ENCODE measurements at places on chromosomes 11 and 22.

DNA sequence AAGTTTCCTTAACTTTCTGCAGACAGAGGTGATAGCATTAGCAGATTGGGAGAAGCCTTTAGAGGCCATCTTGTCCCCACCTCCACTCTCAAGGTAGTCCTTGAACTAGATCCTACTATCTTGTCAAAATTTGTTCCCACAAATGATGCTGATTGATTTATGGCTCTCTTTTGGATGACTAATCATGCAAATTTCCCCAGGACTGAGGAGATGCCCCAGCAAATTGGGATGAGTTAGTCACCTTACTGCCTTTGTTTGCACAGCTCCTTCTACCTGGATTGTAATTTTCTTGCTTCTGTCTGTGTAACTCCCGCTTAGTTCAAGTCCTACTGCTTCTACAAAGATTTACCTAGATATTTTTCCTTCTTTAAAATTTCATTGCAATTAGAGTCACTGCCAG is 391.4 kb upstream of the CADM1 start:
- DNase-seq = no peak

DNA sequence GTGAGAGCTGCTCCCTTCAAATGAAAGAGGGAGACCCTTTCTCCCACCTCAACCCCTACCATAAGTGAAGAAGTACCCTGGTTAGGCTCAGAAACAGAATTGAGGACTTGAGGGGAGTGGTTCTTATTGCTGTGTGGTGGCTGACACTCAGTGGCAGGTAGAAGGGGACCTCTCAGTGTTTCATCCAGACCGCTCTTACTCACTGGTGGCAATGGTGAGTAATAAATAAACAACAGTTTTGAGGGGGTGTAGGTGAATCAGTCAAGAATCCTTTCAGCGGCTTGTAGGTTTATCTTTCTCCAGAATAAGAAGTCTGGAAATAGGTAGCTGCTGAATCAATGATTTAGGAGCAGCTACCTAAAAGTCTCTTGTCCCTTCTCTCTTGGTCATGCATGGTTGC is 403.4 kb upstream of the B3GAT1 start:
- DNase-seq = no peak

- peak; percentile 78 for DNase-seq
Measured at GRCh38 chr11:86370922-86371594, 3.6 kb upstream of the CCDC81 start.

DNA sequence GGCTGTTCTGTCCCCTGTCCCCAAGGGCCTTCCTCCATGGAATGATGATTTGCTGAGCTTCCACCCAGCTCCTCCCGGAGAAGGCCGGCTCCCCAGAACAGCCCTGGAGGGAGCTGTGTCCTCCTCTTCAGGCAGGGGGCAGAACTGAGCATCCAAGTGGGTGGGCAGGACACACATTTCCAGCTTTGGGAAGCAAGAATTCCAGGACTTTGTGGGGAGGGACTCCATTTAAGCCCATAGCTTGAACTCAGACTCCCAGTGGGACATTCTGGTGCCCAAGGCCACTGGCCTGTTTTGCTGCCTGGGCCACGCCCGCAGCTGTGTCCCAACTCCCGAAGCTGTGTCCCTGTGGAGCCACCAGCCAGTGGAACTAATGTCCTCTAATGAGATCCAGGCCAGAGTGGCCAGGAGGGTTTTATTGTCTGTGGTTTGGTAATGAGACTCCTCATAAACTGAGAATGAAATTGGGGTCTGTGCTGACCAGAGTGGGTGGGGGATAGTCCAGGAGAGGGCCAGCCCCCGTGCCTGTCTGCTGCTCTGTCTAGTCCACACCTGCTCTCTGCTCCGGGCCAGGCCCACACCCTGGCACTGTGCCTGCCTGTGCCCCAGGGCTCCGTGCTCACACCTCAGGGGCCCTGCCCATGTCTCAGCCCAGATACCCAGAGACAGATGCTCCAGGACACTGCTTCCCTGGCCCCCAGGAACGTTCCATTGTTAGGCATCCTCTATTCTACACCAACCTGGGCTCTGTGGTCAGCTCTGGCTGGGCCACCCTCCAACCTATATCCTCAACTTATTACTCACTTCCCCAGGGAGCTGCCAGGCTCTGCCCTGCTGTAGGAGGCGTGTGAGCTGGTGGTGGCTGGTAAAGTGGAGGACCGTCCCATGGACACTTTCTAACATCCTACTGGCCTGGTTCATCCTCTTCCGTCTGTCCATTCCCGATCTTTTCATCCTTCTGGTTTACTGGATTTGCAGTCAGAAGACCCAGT is 7.6 kb downstream of the NECTIN1 start:
- peak; percentile 56 for DNase-seq
